ENCODE measurements at places on chromosomes 12 and 14. TPM values are rescaled to one million over a fixed set of nuclear protein-coding genes. Genes with fewer than 3 reads are reported as not detected.

The BDKRB1 gene
- 5.4 TPM for polyA plus RNA-seq

The DPF3 gene
- polyA plus RNA-seq: 3.5 TPM

The TEX22 gene
- 0.82 TPM for polyA plus RNA-seq

- no peak for DNase-seq
These were observed 768.5 kb downstream of the DIO2 start for GRCh38 chr14:79442786-79443185.

GRCh38 chr14:64951724-64952123 is 9.2 kb upstream of the GPX2 start:
- no peak for DNase-seq

DNA sequence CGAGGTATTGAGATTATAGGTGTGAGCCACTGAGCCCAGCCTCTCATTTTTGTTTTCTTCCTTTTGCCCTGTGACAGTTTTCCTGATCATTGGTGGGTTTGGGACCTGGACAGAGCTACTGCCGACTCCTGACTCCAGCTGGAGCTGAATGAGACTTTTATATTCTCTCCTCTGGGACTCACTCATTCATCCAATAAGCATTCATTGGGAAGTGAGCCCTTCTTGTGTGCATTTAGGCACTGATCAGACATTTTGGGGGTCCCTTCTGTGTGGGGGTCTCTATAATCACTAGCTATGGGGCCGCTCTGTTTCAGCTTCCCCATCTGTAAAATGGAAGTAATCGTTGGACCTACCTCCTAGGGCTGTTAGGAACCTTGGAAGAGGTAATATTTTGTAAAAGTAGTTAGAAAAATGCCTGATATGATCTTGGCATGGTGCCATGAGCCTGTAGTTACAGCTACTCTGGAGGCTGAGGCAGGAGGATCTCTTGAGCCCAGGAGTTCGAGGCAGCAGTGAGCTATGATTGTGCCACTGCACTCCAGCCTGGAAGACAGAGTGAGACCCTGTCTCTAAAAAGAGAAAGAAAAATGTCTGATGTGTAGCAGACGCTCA is 7.2 kb downstream of the SH2B3 start:
- no peak for DNase-seq

DNA sequence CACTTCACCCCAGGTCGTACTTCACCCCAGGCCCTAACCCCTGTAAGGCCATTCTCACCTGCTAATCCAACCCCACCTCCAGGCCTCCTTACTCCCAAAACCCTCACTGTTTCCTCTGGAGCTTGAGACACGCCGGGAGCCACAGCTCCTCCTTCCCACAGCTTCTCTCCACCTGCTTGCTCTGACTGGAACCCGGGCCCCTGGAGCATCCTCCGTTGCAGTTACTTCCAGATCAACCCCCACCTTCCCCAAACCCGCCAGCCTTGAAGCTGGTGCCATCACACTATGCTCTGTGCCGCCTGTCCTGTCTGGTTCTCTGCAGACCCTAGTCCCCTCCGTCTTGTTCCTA is 34.6 kb upstream of the PPP2R5C start:
- DNase-seq: no peak

GRCh38 chr12:54225666-54226065 is 36.9 kb upstream of the SMUG1 start:
- no peak for DNase-seq

DNA sequence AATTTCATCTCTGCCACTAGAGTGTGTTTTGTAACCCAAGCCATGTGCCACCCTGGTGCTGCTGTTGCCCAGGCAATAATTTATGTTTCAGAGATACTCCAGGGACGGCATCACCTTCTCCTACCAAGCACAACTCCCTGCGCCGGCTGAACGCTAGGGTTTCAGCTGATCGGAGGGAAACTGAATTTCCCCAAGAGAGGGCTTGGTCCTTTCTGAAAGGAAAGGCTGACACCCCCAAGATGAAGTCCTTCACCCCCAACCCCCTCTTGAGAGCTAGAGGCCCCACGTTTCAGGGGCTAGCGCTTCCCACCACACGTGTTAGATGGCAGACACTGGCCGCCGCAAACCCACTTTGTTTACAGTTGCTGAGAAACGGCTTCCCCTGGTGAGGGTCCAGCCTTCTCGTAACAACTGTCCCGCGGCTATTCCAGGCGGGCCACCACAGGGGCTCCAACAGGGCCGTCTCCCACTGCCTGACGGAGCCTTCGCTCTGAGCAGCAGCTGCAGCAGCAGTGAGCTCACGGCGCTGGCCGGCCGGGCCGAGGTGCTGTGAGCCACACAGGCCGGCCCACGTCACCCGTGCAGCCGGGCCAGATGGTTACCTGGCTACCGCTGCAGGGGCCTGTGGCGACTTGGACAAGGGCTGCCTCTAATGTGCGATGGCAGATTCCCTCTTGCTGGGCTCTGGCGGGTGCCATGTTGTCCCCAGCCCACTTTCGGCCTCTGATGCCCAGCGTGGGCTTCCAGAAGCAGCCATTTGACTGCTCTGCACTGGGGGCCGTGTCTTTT is 66.4 kb downstream of the TESC start:
- DNase-seq: peak; percentile 18

DNA sequence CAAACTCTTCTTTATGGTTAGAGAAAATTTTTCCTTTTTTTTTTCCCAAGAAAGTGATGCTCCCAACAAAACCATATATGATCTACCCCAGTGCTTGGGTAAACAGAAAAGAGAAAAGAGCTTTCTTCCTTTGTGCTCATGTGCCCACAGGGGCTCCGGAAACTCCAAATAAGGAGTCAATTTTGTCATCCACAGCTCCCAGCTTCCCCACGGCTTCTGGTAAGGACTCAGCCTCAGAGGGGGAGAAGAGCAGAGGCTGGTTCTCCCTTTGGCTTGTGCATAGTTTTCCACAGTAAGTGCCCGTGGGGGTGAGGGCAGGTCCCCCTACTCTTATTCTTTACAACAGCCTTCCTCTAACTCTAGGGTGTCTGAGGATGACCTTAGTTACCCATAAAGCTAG is 13.3 kb upstream of the RGS6 start:
- peak; percentile 27 for DNase-seq

- no peak for DNase-seq
These were observed 105.6 kb upstream of the FRMD6 start for GRCh38 chr14:51546099-51546498.

DNA sequence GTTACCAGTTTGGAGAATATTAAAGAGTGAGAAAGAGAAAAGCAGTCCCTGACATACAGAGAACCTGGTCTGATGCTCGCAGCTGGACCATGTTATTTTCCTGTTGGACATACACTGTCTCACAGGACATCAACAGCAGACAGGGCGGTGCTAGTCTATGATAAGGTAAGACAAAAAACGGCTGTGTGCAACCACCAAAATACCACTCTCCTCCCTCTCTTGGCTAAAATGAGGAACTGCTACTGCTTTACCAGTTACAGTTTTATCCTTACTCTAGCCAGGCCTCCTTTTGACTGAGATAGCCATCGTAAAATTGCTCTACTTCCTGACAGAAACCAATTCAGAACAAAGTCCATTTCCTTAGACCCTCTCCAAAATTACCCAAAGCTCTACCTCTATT is 47.0 kb upstream of the ERGIC2 start:
- no peak for DNase-seq

DNA sequence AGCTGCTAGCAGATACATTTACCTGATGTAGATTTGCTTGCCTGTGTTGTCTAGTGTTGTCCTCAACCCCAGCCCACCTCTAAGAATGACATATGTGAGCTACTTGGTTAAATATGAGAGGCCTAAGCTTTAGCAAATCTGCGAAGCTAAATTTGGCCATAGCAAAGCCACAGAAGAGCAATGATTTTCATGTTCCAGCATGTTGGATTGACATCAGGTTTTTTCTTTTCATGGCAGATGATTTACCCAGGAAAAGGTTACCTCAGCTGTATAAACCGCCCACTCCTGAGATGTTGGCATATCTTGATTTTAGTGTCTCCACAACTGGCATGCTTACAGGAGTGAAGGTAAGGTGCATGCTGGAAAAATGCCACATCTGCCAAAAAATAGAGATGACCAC is 36.4 kb upstream of the ATF1 start:
- no peak for DNase-seq

- no peak for DNase-seq
These were observed 18.6 kb upstream of the KRT77 start for GRCh38 chr12:52721838-52722470.

All from large intestine (tissue), 12 donors.